ENCODE measurements at places on chromosomes 2 and 18. TPM values are rescaled to one million over a fixed set of nuclear protein-coding genes. Genes with fewer than 3 reads are reported as not detected.

DNA sequence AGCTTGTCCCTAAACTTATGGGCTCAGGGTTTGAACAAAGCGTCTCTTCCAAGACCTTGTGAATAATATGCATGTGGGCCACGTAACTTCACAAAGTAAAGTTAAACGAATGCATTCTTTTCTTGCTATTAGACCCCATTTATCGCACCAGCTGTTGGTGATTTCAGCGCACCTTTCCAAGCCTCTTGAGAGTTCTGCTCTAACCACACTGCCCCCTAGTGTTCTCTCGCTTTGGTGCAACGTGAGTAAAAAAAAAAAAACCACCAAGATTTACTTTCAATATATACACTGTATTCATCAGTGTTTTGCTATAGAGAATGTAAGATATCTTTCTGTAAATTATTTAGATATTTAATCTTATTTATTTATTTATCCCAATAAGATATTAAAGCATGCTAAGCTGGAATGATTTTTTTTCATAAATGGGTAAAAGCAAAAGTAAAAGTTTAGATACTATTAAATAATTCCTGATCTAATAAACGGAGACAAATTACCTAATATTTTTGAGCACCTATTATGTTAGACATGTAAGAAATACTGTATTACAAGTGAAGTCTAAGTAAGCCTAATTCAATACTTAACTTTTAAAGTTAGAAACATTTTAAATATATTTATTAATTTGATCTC is 459.5 kb downstream of the DLGAP1 start:
- H3K27ac ChIP-seq: no peak overlapping the region
- H3K4me3 ChIP-seq: no peak overlapping the region
- H3K27me3 ChIP-seq: no peaks in the 10 kb centered on the region
- no peaks in the 10 kb centered on the region for H3K4me1 ChIP-seq
- H3K36me3 ChIP-seq: no peaks in the 10 kb centered on the region
- DNase-seq: peak; percentile 46

GRCh38 chr2:207813942-207814341 is 44.2 kb upstream of the FZD5 start:
- H3K27ac ChIP-seq: no peak overlapping the region
- no peaks in the 10 kb centered on the region for H3K4me1 ChIP-seq
- H3K4me3 ChIP-seq: no peak overlapping the region
- H3K27me3 ChIP-seq: no peaks in the 10 kb centered on the region

DNA sequence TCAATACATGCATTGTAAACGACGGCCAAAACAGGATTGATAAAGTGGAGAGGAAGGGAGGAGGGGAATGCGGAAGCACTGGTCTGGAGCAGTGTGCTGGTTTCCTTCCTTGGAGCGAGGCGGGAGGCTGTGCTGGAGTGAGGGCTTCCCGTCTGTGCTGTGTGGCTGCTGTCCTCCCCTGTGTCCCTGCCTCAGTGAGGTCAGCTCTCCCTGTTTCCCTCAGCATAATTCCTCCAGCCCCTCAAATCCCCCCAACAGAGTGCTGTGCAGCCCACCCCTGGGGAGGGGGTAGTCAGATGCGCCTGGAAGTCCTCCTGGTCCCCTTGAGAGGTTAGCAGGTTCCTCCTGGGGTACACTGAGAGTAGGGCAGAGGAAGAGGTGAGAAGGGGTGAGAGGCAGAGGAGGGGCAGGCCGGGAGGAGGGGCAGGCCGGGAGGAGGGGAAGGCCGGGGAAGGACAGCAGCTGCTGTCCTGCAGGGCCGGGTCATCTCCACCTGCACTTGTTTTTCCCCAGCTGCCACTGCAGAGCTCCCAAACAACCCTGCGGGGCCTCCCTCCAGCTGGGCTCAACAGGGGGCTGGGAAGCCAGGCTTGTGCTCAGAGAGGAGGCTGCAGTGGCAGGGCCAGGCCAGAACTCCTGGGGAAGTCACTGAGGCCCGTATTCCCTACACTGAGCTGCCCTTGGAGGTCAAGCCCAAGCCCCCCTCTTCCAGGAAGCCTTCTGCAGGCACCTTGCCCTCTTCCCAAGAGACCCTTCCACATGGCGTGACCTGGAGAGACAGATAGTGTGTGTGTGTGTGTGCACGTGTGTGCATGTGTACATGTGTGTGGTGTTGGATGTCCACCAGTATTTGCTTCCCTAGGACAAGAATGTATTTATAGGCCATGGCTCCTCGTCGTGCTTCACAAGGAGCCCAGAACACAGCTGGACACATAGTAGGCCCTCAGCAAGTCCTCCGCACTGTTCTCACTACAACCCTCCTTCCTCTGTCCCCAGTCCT is 13.2 kb upstream of the ATP6V1B1 start:
- peaks cover 9% of the 10 kb centered on the region for H3K4me1 ChIP-seq
- H3K27ac ChIP-seq: no peak overlapping the region
- no peak overlapping the region for H3K4me3 ChIP-seq
- no peak for DNase-seq

GRCh38 chr18:68940039-68940438 is 142.2 kb downstream of the CCDC102B start:
- no peaks in the 10 kb centered on the region for H3K27me3 ChIP-seq
- H3K27ac ChIP-seq: no peak overlapping the region
- DNase-seq: no peak

DNA sequence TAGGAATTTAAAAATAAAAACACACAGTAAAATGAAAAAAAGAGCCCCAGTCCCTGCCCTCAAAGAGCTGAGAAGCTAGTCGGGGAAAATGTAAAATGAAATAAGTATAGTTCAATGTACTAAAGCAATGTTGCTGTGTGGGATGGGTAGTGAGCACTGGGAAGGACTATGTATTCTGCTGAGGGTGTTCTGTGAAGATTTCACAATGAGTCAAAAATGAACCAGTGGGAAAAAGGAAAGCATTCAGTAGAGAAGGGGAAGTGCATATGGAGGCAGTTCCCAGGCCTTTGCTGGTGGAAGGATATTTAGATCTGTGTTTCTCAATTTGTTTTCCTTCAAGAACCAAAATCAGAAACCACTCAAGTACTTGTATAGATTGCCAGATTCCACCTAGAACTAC is 1094.7 kb upstream of the KLHL29 start:
- H3K27me3 ChIP-seq: no peaks in the 10 kb centered on the region
- no peaks in the 10 kb centered on the region for H3K4me1 ChIP-seq
- no peak overlapping the region for H3K27ac ChIP-seq
- DNase-seq: no peak
- no peak overlapping the region for H3K4me3 ChIP-seq

GRCh38 chr18:3360211-3360610 is 89.8 kb upstream of the TGIF1 start:
- no peak overlapping the region for H3K4me3 ChIP-seq
- DNase-seq: no peak
- H3K36me3 ChIP-seq: no peaks in the 10 kb centered on the region
- H3K4me1 ChIP-seq: no peaks in the 10 kb centered on the region

DNA sequence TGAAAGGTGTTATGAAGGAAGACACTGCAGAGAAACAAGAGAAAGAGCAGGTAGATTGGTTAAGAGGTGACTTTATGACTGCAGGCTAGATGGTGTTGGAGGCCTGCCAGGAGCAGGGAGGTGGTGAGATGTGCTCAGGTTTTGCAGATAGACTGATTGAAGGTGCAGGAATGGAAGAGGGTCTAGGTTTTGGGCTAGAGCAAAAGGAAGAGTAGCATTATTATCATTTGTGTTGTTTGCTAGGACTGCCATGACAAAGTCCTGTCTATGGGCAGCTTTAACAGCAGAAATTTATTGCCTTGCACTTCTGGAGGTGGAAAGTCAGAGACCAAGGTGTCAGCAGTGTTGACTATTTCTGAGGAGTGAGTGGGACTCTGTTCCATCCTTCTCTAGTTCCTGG is 172.9 kb upstream of the SOX11 start:
- no peak overlapping the region for H3K4me3 ChIP-seq
- DNase-seq: no peak
- no peak overlapping the region for H3K27ac ChIP-seq
- H3K36me3 ChIP-seq: no peaks in the 10 kb centered on the region
- no peaks in the 10 kb centered on the region for H3K27me3 ChIP-seq

RND3 gene
- total RNA-seq: 26.5 TPM

SLC38A11 gene
- 0.50 TPM for total RNA-seq

SCN1A gene
- total RNA-seq: not detected
